ENCODE measurements at places on chromosomes 7 and 10.
A peak's percentile ranks its signal among the peaks of the same experiment; 100 is the strongest.

DNA sequence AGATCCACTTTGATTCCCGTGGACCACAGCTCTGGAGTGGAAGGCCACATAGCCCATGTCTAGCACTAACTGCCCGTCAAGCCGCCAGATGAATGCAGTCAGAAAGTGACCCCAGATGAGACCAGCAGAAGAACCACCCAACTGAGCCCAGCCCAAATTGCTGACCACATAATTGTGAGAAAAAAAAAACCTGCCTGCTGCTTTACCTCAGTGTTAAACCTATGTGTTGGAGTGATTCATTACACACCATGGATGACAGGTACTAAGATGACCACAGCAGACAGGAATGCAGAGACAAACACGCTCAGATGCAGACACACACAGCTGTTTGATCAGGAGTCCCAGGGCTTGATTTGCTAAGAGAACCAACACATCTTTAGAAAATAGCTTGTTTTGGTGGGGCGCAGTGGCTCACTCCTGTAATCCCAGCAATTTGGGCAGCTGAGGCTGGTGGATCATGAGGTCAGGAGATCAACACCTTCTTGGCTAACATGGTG is 168.1 kb upstream of the PPP2R2D start:
- DNase-seq = no peak

DNA sequence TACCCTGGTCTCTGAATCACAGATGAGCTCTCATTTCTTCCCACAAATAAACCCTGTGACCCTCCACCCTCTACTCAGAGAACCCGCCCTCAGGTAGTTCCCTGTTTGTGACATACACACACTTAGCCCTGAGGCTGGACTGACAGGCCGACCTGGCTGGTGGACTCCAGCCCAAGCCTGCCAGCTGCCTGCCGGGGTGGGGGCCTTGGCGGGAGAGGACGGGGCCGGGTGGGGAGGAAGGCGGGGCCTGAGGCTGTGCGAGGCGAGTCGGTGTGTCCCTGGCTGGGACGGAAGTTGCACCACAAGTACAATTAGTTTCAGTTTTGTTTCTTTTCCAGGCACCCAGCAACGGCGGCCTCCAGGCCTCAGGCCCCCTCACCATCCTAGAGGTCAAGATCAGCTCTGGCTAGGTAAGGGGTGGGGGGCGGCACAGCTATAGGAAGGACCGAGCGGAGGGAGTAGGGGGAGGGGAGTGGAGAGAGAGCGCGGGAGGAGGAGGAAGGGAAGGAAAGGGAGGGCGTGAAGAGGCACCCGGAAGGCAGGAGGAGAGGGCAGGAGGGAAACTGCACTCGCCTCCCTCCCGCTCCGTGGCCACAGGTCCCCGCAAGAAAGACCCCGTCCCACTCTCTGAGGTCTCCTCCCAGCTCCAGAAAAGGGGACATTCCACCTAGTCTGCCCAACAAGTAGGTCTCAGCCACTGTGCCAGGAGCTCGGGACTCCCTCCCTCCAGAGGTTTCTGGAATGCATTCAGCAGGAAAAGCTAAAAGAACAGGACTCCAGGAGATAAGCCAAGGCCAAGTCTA is at the start of gene TRIM56:
Gene TRIM56 (plus strand): TSS at position 320 of the 803 bp plus-strand sequence. CDS start 1,832 bp downstream, outside the sequence.
- DNase-seq = peak; percentile 69

GRCh38 chr7:132546366-132547127 is 29.7 kb downstream of the PLXNA4 start:
- DNase-seq = no peak

DNA sequence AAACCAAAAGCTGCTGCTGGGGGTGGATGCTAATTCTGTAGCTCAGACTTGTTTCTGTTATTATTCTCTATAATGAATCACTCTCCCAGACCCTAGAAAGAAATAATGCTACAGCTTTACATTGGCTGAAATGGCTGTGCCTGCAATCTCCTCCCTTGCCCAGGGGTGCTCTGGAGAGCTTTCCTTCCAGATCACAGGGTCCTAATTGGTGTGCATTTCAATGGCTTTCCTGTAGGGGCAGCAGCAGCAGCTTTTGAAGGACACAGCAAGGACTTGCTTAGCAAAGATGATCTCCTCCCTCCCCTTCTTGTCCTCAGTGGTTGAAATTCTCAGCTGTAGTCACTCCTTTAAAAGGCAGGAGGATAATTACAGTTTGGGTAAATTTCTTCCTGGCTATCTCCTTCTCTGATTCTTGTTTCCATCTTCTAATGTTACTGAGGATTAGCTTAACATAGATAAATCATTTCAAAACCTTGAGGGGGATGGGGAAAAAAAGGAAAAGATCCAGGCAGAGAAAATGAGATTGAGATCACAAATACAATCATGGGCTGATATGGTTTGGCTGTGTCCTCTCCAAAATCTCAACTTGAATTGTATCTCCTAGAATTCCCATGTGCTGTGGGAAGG is 120.2 kb upstream of the CTTNBP2 start:
- DNase-seq = peak; percentile 38

GRCh38 chr10:29104661-29105399 is 184.0 kb upstream of the LYZL1 start:
- DNase-seq = no peak

DNA sequence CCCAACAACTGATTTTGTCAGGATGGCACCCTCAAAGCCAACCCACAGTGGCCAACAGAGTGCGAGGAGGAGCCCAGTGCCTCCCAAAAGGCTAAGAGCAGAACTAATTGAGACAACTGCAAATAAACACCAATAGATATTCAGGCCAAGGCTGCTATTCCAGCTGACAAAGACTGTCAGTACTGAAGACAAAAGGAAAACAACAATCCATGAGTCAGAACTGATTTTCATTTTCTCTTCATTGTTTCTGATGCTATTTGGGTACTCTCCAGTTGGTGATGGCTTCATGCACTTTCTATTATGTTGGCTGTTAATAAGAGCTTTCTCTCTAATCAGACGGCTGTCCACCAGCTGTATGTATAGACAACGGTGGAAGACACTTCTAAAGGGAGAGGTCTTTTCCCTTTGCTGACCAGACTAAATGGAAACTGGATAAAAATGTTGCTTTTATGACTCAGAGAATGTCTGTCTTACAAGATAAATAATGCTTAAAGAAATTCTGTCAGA is 515.9 kb downstream of the PARD3 start:
- DNase-seq = no peak

GRCh38 chr10:69489506-69490090 is 38.3 kb downstream of the TSPAN15 start:
- DNase-seq = no peak

DNA sequence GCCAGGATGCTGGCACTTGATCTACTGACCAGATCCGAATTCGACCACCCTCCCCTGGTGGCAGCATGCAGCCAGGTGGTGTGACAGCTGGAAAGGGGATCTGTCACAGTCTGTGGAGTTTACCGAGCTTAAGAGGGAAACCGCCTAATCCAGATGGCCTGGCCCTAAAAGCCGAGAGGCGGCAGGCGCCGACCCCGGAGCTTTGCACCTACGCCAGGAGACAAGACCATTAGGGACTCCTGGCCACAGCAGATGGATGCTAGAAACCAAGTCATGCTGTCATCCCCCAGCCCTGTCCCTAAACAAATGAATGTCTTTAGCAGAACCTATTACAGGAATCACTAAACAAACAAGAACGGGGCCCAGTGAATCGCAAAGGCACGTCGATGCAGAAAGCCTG is 27.7 kb downstream of the RCC1L start:
- DNase-seq = no peak

DNA sequence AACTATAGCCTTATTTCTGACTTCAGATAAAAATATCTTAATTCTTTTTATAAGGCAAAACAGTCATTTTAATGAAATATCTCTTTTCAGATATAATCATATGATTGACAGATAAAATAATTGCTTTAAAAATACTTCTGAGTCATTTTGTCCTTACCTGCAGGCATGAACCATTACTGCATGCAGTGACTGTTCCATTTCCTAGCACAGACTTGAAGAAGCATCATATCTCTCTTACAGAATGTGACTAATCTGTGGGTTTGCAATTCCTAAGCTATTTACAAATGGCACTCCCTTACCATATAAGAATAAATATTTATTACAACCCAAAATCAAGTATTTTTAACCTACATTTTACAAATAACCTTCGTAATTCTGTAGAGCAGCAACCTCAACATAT is 120.7 kb downstream of the SRPK2 start:
- DNase-seq = no peak

DNA sequence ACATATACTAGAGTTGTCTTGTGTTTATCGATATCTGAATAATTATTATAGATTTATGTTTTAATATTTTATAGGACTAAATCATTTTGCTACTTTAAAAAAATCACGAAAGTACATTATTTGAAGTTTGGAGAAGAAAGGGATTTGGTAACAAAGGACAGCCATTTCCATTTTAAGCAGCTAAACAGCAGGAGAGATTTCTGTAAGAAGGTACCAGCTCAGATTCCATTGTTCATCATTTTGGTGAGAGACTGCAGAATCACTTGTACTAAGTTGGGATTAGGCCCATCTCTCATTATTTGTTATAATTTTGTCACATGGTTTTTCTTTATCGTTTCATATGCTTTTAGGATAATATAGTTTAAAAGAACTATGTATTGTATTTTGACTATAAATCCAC is 46.7 kb downstream of the PALS2 start:
- DNase-seq = no peak

- peak; percentile 87 for DNase-seq
Observed at GRCh38 chr7:1994931-1995330, 237.8 kb downstream of the MAD1L1 start.

GRCh38 chr10:88019753-88020152 is 156.3 kb downstream of the PTEN start:
- no peak for DNase-seq

- DNase-seq = no peak
Observed at GRCh38 chr7:128914566-128915151, 4.2 kb upstream of the KCP start.

GRCh38 chr7:80247144-80247543 is 112.5 kb downstream of the GNAI1 start:
- DNase-seq = no peak

DNA sequence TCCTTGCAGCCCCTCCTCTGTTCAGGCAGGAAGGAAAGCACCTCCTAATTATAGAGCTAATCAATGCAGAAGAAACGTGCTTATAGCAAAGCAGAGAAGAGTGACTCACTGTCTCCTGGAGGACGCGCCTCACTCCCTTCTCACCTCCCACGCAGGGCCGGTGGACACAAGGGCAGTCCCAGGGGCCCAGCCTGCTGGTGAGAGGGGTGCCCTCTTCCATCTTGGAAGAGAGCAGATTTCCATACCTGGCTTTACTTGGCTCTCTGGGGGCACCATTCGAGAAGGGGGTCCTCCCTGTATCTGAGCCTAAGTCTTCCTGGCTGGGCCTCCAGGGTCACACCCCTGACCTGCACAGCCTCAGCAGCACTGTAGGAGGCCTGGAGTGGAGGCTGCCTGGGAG is 55.8 kb downstream of the RASGEF1A start:
- no peak for DNase-seq

DNA sequence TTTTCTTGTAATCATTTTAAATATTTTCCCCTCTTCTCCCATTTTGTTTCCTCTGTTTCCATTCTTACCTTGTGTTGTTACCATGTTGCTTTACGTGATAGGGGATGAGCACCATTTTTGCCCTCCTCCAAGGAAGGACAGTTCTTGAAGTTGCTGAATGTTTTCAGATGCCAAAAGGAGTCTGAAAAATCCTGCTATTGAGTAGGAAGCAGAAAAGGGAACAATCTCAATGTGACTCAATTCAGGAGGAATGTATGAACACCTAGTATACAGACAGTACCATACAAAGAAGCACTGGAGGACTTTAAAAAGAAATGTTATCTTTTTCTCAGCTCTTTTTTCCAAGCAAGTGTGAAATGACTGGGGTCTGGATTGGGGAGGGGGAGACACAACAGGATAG is 5.1 kb upstream of the NAMPT start:
- DNase-seq = no peak

DNA sequence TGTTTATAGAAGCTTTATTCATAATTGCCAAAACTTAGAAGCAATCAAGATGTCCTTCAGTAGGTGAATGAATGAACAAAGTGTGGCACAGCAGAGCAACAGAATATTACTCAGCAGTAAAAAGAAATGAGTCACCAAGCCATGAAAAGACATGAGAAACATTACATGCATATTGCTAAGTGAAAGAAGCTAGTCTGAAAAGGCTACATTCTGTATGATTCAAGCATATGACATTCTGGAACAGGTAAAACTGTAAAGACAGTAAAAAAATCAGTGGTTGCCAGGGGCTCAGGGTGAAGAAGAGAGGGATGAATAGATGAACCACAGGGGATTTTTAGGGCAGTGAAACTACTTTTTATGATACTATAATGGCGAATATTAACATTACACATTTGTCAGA is 80.9 kb upstream of the APBB1IP start:
- DNase-seq = no peak

GRCh38 chr7:13021566-13022300 is 334.3 kb downstream of the ARL4A start:
- no peak for DNase-seq

- no peak for DNase-seq
Observed at GRCh38 chr10:60042262-60042661, 135.9 kb upstream of the CCDC6 start.

- no peak for DNase-seq
Observed at GRCh38 chr10:13969792-13970140, 361.0 kb downstream of the FRMD4A start.

DNA sequence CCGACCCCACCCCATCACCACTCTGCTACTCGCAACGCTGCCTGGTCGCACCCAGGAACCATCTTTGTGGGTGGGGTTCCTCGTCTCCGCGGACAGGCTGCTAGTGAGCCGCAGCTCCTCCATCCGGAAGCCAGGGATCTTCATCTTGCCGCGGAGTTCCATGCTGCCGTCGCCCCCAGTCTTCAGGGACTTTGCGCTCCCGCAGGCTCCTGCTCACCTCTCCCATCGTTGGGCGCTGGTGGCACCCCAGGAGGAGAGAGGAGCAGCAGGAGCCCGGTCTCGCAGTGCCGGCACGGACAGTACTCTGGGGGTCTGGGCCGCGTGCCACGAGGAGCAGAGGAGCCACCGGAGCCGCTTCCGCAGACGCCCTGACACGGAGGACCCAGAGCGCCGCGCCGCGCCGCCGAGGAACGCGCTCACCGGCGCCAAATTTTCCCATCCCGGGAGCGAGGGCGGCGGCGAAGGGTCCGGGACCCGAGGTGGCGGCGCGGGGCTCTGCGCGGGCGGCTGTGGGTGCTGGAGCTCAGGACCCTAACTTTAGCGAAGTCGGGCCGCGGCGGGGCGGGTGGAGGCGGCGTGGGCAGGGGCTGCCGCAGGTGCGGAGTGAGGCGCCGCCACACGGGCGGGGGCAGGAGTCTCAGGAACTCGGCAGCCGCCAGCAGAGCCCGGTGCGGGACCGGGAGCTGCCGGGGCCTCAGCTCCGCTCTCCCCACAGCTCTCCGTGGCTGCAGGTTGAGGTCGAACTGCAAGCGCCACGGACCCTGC is 750.1 kb upstream of the SORCS1 start:
- DNase-seq = no peak

DNA sequence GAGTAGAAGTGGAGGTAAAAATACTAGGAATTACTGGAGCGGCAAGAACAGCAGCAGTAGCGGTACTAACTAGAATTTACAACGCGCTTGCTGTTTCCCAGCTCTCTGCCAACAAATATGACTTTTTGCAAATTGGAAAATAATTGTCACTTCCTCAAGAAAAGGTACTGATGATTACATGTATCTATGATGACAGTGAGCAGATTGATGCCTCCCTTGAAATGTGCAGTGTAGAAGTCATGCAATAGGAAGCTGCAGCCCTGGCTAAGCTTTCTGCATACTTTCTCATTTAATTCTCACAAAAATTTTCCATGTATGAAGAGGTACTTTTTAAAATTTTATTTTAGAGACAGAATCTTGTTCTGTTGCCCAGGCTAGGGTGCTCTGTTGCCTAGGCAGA is 49.9 kb downstream of the ANK3 start:
- DNase-seq = no peak

GRCh38 chr10:100637785-100638184 is 102.0 kb downstream of the HIF1AN start:
- DNase-seq = no peak

All from SHP77 (cell line).